ENCODE measurements at places on chromosomes 2 and 18. TPM values are rescaled to one million over a fixed set of nuclear protein-coding genes. Genes with fewer than 3 reads are reported as not detected.

DNA sequence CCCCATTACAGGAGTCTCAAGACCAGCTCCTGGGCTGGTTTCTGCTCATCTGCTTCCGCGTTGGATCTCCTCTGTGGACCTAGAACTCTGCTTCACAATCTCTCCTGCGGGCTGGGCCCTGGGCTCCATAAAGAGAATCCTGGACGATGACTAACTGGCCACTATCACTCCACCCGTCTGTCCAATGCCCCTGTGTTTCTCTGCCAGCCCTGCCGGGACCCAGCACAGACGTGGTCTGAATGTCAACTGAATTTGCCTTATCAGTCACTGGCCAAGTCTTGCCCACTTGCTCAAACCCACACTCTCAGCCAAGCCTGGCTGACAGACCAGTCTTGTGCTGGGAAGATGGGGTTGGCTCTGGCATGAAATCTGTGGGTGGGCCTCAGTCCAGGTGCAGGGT lies 17.4 kb downstream of the KIF3C start:
- peak; percentile 31 for DNase-seq

DNA sequence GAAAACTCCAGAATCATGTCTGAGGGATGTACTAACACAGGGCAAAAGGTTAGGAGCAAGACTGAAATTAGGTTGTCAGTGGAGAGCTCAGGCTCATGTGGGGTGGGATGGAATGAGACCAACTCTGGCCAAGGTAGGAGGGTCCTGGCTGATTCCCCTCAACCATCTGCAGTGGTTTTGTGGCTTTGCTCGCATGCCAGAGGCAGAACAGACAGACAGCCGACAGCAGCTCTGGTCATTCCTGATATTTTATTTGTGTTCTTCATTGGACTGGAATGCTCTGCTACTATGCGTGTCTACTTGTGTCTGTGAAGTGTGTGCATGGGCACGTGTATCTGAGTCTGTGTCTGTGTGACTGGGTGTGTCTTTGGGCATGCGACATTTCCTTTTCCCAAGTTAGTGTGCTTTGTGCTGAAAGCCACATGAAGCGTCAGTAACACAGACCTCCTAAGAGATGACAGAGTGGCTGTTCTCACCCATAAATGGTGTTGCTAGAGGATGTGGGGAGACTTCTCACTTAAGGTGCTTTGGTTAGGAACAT lies 239.5 kb downstream of the CNTNAP5 start:
- DNase-seq = no peak

DNA sequence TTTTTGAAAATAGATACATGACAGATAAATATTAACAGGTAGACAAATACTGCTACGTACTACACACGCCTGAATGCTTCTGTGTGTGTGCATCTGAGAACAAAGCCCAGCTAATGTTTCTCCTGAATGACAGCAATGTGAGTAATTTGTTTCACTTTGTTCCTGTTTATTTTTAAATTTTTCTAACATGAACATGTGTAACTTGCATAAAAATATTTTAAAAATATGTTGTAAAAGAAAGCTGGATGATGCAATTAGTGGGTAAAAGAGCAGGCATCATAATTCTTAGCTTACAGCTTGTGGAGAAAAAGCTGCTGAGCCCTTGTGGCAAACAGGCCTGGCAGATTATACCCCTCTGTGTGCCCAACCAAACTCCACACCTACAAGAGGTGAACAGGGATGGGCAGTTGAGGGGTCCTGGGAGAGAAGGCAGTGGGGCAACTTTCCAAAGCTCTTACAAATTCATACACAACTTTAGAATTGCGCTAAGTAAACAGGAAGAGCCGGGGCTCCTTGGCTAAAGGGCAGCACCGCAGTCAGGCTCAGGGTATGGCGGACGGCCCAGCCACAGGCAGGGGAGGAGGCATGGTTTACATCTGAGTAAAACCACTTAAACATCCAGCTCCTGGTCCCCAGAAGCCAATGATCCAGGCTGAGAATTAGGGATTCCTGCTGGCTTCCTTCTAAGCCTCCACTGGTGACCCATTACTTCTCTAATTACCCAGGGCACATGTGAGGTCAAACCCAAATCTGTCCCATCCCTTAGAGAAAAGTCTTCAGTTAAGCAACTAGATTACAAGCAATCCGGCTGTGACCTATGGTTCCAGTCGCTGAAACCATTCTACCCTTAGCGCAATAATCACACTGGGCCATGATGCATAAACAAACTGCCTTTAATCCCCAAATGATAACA lies 14.0 kb downstream of the PXDN start:
- peak; percentile 91 for DNase-seq

DNA sequence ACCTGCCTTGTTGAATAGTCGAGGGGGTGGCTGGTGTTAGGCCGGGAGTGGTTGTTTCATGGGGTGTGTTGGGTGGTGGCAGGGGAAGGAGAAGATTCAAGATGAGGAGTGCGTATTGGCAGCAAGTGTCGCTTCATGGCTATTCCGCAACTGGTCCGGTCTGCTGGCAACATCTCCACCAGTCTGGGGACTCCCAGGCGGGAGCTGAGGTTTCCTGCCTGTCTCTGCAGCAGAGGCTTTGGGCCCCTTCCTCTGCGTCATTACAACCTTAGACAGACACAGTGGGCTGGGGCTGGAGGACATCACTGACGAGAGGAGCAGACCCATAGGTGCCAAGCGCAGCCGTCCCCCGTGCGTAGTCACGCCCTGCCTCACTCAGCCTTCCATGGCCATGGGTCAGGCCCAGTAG lies 64.0 kb upstream of the MCFD2 start:
- no peak for DNase-seq

ERBB4 gene
- total RNA-seq = 0.16 TPM

SCN7A gene
- under 0.01 TPM for total RNA-seq

DNA sequence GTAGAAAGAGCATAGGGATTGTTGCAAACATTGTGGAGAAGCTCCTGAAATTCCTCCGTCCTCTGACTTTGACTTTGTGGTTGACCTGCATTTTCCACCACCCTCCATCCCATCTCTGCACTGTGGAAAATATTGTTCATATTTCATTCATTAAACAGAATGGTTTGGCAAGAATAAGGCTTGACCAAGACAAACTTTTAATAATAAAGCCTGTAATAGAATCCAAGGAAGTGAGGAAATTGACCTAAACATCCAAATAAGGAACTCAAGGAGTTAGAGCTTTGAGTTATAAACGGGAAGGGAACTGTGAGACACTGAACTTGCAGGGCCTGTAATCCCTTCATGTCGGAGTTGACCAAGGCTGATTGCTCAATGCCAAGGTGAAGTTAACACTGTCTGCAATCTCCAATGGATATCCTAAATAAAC lies 115.2 kb downstream of the GFPT1 start:
- DNase-seq = peak; percentile 77

GRCh38 chr18:10580215-10580614 lies 54.4 kb downstream of the NAPG start:
- no peak for DNase-seq

CNTNAP5 gene
- not detected for total RNA-seq

GRCh38 chr2:144086965-144087364 lies 433.0 kb downstream of the ZEB2 start:
- peak; percentile 16 for DNase-seq

- no peak for DNase-seq
Measured at GRCh38 chr2:195824478-195824877, 167.5 kb downstream of the SLC39A10 start.

DNA sequence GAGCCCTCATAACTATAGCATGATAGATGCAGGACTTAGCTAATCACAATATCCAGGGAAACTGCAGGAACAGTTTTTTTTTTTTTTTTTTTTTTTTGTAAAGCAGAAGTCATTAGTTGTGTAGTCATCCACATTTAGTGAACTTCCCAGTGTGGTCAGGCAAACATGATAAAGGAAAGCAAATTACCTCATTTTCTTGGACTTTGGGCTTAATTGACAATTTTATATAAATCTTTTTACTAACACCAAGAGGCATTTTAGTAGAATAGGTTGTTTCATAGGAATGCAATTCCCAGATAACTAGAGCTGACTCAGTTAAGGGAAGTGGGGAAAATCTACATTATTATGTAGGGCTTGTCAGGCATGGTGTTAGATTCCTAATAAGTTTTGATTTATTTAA lies 142.7 kb upstream of the GCFC2 start:
- DNase-seq = no peak

- no peak for DNase-seq
Measured at GRCh38 chr2:233297076-233297475, 10.5 kb upstream of the SAG start.

CYP1B1 gene
- total RNA-seq = 146 TPM

GRCh38 chr2:55088400-55088799 lies 38.1 kb upstream of the RTN4 start:
- peak; percentile 78 for DNase-seq

GRCh38 chr2:28155627-28156026 lies 237.0 kb upstream of the FOSL2 start:
- peak; percentile 10 for DNase-seq

C18orf54 gene
- total RNA-seq = 12.7 TPM

ALK gene
- total RNA-seq = 0.27 TPM

OR6B2 gene
- total RNA-seq = not detected

DNA sequence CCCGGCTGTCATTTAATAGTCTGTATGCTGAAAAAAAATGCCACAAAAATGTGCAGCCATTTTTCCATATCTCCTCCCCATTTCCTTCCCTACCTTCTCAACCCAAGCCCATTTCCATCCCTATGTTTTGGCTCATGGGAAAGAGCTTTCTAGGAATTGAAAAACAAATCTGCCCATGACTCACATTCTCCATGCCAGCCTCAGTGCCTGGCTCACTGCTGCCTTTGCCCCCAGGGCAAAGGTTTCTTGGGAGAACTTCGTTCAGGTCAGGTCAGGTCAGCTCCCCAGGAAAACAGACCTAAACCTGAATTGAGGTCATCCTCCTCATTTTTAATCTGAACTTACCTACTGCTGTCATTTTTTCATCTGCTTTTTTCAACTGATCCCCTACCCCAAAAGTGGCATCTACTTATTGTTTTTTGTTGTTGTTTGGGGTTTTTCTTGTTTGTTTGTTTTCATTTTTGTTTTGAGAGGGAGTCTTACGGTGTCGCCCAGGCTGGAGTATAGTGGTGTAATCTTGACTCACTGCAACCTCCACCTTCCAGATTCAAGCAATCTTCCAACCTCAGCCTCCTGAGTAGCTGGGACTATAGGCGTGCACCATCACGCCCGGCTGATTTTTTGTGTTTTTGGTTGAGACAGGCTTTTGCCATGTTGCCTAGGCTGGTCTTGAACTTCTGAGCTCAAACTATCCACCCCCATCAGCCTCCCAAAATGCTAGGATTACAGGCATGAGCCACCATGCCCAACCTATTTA lies 66.7 kb downstream of the FECH start:
- DNase-seq = no peak

DNA sequence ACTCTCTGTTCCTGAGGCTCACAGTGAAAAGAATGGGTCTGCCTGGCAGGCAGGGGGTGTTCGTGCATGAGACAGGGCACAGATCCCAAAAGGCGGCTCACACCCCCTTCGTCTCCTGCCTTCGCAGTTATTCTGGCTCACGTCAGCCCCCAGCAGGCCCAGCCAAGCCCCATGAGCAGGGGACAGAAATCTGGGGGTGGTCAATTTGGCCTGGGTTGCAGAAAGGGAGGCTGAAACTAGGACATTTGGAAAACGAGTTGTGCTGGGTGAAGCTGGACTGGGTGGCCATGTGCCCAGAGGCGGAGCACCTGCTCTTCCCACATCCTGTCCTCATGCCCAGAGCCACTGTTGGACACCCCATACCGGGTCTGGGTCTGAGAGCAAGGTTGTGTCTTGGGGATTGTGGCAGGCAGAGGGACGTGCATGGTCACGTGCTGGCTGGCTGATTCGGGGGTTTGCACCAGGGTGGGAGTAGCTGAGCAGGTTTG lies 99.0 kb upstream of the MCFD2 start:
- no peak for DNase-seq

DNA sequence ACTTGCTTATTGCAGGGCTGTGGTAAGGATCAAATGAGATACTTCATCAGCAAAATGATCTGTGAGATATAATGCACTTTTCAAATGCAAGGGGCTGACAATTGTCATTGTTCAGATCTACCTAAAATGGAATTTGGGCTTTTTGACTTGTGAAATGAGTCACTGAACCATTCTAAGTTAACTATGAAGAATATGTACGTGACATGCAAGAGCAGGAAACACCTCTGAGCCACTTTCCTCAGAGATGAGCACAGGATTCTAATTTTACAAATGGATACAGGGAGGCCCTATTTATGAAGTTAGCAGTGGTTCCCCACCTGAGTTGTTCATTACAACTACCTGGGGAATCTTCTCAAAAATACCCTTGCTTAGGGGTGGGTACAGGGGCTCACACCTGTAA lies 26.7 kb downstream of the CTLA4 start:
- DNase-seq = peak; percentile 6

DNA sequence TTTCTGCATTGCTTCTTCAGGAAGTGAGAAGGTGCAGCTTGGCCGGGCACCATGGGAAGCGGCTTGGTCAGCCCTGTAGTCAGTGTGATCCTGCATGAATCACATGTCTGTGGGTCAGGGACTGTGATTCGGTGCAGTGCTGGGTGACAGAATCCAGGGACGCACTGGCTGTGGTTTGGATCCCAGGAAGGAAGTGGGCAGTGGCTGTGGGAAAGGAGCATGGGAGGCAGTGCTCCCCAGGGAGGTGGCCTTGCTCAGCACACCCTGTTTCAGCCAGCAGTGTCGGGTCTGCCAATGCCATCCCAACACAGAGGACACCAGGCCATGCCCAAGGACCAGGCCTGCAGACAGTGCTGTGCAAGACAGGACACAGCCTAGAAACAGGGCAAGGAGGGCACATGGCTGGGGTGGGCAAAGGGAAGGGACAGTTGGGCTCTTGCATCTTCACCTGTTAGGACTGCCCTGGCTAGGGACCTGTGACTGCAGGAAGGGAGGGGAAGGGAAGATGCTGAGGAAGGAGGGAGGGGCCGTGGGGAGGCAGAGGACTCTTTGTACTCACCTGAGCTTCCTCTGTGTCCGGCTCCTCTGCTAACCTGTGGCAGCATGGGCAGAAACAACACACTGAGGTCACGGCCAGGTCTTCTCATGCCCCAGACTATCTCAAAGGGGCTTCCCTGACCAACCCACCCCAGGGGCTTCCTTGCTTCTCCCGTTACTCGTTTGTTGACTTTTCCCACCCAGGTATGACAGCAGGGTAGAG lies 37.2 kb upstream of the DNMT3A start:
- DNase-seq = no peak

ANKRD62 gene
- not detected for total RNA-seq

DNA sequence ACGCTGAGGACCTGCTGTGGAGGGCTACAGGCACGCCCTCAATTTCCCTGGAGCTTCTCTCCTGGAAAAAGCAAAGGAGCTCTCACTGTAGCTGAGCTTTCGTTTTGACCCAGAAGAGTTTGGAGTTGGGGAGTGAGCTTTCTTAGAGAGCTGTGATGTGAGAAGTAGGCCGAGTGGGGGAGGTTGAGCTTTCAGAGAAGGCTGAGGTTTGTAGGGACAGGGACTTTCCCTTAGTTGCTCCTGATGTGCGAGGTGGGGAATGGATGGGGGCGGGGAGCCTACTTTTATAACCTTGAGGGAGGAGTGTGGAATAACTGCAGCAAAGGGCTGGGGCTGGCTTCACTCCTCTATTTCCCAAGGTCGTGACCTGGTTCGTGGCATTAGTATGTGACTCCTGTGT lies 47.1 kb downstream of the ZNF532 start:
- peak; percentile 46 for DNase-seq

CCDC178 gene
- total RNA-seq = 0.72 TPM

BOLL gene
- not detected for total RNA-seq

- DNase-seq = peak; percentile 71
Measured at GRCh38 chr18:23380817-23381216, 72.3 kb upstream of the RIOK3 start.

GRCh38 chr18:75507636-75508035 lies 80.1 kb upstream of the SMIM21 start:
- peak; percentile 28 for DNase-seq

All from fibroblast of the aortic adventitia (primary cell).